Stimulated activated CD4-positive, alpha-beta T cell treated with anti-CD3 and anti-CD28 coated beads, Interleukin-2, amount 100 ng/mL, for 24 hours (primary cell): ENCODE measurements at places on chromosomes 11 and 22.

- DNase-seq = no peak
These were observed 23.0 kb downstream of the SIK3 start for GRCh38 chr11:117075186-117075585.

- no peak for DNase-seq
These were observed 5.9 kb downstream of the CCDC90B start for GRCh38 chr11:83280256-83280655.

- no peak for DNase-seq
These were observed 139.3 kb downstream of the FEZ1 start for GRCh38 chr11:125356797-125357196.

GRCh38 chr11:92511522-92512203 is 287.0 kb downstream of the FAT3 start:
- no peak for DNase-seq

- peak; percentile 82 for DNase-seq
These were observed 14.8 kb upstream of the RPS3 start for GRCh38 chr11:75384438-75385080.

GRCh38 chr22:25048659-25049647 is 96.4 kb downstream of the KIAA1671 start:
- peak; percentile 80 for DNase-seq

GRCh38 chr11:10984250-10984649 is 126.4 kb upstream of the ZBED5 start:
- DNase-seq = no peak

DNA sequence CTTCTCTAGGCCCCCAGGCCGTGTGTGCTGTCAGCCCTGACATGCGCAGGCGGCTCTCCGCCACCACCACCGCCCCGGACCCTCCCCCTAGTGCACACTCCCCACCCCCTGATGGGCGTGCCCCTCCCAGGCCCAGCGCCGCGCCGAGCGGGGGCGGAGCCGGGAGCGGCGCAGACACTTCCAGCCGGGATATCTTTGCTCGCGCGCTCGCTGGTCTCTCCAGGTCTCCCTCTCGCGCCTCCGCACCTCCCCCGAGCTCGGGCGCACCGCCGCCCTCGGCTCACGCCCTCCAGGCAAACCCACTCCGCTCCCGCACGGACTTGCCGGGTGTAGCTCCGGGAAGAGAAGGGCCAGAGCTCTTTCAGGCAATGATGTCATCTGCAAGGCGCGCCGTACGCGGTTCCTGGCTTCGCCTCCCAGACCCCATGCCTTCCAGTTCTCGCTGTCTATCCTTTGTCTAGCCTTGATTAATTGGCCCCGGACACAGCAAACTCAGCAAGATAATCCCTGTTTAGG is at the start of gene SCN3B:
SCN3B (minus strand) TSS at position 59 of the 516 bp plus-strand sequence. CDS start 823 bp downstream, outside the sequence.
- DNase-seq = peak; percentile 60

DNA sequence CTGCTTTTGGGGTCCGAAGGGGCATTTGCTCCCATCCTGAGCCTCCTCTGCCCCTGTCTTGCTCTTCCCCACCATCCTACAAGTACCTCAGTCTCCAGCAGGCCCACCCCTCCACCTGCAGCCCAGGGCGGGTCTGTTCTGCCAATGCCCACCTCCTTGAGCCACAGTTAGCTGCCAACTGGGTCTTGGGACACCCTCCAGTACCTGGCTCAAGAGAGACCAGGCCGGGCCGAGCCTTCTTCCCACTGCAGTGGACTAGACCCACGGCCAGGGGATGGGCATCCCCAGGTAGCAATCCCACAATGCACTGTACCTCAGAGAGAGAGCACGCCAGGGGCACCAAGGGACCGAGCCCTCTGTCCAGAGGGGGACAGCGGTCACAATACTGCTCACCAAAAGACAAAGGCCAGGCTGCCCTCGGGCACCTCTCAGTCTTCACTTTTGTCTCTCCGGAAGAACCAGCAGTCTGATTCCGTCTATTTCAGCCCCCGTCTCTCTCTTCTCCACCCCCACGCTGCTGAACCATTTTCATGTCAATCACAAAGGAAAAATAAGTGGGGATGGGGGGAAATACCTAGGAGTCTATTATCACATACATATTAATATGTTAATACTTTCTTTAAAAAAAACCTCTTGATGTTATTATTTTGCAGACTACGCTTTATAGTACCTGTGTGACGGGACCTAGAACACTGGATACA is 51.7 kb downstream of the SYT13 start:
- no peak for DNase-seq

- DNase-seq = no peak
These were observed 31.6 kb upstream of the CBX7 start for GRCh38 chr22:39183991-39184585.

- no peak for DNase-seq
These were observed 172.0 kb upstream of the B3GAT1 start for GRCh38 chr11:134584001-134584561.

GRCh38 chr11:69559181-69559580 is 77.7 kb downstream of the LINC01488 start:
- DNase-seq = no peak

DNA sequence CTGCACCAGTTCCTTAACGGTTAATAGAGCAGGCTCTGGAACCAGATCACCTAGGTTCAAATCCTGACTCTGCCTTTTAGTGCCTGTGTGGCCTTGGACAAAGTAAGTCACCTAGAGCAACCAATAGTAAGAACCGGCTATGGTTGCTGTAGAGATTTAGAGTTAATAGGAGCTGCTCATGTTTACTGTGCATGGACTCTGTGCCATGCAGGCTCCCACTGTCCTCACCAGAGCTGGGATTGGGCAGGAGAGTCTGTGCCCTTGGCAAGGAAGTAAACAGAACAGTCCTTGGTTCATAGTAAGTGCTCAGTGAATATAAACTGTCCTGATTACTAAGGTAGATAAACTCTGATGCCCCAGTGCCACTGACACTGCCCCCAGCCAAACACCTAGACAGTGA is 1.4 kb upstream of the TP53I11 start:
- DNase-seq = no peak

DNA sequence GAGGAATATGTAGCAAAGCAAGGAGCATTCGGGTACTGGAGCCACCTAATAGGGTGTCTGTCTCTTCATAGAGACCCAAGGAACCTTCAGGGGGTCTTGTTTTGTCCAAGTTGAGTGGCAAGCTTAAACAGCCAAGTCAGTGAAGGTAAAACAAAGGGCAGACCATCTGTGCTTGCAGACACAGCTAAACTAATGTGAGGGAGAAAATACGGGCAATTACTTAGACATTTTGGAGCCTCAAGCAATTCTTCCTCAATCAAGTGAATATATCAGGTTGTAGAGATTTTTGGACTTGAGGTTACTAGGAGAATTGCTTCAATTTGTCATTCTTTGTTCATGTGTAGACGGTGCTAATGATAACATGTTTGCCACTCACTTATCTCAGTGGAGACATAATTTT is 148.2 kb upstream of the ARHGAP20 start:
- DNase-seq = no peak

- no peak for DNase-seq
These were observed 290.5 kb downstream of the TENM4 start for GRCh38 chr11:79150320-79150719.

DNA sequence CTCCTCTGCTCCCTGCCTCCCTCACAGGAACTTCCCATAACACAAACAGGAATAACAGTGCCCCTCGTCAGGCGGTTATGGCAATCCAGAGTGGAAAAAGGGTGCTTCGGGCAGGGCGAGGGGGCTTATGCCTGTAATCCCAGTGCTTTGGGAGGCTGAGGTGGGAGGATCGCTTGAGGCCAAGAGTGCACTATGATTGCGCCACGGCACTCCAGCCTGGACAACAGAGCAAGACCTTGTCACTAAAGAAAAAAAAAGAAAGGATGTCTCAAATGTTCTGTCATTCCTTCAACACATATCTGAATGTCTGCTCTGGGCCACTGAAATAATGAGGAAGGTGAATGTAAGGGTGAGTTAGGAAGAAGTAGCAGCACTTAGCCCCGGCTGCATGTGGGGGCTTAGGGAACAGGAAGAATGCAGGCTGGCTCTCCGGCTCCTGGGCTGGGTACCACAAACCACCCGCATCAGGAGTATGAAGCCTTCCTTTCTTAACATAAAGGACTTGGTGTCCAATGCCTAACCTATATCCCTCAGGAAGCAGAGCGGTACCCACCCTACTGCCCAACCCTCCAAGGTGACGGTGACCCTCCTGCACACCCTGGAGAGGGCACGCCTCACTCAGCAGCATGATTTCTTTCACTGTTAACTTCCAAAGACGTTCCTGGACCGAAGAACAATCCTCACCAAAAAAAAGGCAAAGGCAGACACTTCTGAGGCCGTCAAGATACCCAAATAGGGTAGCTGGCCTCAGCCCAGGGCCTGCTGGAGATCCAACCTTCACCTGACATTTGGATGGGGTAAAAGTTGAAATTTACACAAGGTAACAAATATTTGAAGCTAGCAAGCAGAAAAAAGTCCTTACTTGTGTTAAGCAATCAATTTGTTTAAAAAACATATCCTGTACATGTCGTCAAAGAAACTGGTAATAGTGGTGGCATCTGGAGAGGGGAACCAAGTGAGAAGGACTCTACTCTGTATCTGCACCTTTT is 3.8 kb downstream of the CPT1A start:
- DNase-seq = no peak

- no peak for DNase-seq
These were observed 27.9 kb downstream of the SMIM38 start for GRCh38 chr11:69183613-69184012.

GRCh38 chr11:133845413-133845812 is at the start of gene SPATA19:
Gene SPATA19, minus strand, starts transcription at chr11:133845513. Its CDS starts 67 bp downstream, at chr11:133845446.
- DNase-seq = no peak

DNA sequence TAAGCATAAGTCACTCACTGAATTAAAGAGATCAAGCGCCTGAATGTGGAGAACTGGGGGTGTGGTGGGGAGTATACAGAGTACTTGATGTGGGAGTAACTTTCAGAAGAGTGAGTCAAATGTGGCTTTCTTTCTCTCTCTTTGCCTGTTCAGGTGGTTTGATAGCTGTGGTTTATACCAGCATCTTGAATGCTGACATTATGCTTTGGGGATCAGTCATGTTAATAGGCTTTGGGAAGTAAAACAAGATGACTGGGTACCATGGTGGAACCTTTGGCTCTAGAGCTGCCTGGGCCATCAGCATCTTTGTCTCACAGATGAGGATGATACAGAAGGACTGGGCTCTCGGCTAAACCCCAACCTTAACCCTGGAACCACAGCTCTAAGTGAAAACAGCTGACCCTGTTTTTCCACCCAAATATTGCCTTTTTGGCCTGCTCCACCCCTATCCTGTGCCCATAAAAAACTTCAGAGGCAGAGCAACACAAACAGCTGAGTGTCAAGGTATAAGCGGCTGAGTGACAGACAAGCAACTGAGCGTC is 58.2 kb upstream of the GNAZ start:
- DNase-seq = peak; percentile 43

GRCh38 chr11:5596607-5597201 is at the start of gene TRIM6:
Gene TRIM6, plus strand, starts transcription at chr11:5596637. Its CDS starts 261 bp downstream, at chr11:5596898.
- no peak for DNase-seq

GRCh38 chr11:78539506-78539905 is 35.2 kb downstream of the NARS2 start:
- DNase-seq = no peak

DNA sequence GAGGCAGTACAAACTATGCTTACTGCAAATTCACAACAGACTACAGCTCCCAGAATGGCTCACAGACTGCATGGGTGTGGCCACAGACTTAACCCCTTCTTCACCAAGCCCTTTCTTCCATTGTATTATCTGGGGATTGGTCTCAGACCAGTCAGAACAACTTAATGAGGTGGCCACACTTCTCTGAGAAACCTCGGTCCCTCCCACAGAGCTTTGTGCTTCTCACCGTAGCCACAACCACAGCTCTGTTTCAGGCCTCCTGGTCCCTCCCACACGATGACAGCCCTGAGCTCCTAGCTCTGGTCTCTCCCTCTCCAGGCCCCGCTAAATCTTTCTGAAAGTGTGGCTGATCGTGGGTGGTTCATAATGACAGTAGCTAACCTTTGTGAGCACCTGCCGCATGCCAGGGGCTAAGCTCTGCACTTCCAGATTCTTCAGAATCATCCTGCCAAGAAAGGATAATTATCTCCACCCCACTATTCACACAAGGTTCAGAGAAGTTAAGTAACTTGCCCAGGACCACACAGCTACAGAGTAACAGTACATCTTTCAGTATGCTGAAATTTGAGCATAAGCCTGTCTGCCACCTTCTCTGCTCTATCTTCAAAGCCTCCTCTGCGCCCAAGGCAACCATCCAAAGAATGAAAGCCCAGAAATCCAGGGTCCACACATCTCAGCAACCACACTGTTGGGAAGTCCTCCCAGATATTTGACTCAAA is 5.4 kb downstream of the PDE2A start:
- peak; percentile 55 for DNase-seq

DNA sequence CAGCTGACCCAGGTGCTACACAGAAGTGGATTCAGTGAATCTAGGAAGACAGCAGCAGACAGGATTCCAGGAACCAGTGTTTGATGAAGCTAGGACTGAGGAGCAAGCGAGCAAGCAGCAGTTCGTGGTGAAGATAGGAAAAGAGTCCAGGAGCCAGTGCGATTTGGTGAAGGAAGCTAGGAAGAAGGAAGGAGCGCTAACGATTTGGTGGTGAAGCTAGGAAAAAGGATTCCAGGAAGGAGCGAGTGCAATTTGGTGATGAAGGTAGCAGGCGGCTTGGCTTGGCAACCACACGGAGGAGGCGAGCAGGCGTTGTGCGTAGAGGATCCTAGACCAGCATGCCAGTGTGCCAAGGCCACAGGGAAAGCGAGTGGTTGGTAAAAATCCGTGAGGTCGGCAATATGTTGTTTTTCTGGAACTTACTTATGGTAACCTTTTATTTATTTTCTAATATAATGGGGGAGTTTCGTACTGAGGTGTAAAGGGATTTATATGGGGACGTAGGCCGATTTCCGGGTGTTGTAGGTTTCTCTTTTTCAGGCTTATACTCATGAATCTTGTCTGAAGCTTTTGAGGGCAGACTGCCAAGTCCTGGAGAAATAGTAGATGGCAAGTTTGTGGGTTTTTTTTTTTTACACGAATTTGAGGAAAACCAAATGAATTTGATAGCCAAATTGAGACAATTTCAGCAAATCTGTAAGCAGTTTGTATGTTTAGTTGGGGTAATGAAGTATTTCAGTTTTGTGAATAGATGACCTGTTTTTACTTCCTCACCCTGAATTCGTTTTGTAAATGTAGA is 1.7 kb downstream of the MALAT1 start:
- DNase-seq = peak; percentile 59

GRCh38 chr11:92489826-92490399 is 265.3 kb downstream of the FAT3 start:
- no peak for DNase-seq

DNA sequence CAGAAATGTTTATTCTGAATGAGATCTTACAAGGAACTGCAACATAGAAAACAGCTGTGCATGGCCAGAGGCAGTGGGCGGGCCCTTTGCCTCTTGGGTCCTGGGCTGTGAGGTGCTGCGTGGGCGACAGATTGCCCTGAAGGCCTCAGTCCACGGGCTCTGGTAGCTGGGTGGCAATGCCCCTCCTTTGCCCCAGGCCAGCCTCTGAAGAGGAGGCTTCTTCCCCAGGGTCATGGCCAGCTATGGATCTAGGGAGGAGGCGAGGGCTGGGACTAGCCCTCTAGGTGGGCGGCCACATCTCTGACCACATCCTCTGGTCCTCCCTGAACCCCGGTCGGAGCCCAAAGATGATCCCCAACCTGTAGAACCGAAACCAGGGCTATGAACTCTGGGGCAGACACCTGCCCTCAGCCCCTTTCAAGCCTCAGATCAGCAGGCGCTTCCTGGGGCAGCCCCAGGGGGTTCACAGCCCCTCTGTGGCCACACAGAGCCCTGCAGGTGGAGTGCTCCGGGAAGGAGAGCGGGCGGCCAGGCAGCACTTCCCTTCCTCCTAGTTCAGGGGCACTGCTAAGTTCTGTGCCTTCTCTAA is 6.6 kb upstream of the CDC42BPG start:
- peak; percentile 68 for DNase-seq
